ENCODE measurements at places on chromosomes 2 and 18.

- no peak for DNase-seq
Observed at GRCh38 chr2:38981670-38982357, 92.1 kb downstream of the ARHGEF33 start.

DNA sequence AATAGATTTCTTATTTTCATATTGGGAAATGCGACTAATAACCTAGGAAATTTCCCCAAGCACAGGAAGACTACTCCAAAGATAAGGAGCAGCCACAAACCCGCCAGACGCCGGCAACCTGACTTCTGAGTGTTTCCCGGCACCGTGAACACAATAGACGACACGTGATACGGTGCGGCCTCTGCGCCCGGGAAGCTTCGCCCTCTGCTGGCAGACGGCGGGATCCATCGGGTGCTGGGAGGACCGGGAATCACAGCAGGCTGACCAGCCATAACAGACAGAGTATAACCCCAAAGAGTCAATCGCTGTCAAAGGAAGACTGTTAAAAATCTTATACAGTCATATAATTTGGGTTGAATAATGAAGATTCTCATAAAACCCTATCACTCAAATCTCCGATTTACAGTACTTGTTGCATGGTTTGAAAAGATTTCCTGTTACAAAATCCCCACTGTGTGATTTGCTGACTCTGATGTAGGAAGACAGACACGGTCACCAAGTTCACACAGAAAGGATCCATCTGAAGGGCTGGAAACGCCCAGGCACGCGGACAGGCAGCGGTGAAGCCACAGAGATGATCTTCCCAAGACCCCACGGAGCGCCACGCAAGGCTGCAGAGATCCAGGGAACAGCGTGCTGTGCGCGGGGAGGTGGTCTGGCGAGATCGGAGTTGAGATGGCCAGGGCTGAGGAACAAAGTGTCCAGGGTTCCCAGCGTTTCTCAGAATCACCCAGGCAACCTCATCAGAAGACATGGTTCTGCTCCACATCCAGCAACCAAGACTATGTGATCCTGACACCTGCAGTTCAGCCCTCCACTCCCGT lies 73.8 kb downstream of the EIPR1 start:
- peak; percentile 64 for DNase-seq

DNA sequence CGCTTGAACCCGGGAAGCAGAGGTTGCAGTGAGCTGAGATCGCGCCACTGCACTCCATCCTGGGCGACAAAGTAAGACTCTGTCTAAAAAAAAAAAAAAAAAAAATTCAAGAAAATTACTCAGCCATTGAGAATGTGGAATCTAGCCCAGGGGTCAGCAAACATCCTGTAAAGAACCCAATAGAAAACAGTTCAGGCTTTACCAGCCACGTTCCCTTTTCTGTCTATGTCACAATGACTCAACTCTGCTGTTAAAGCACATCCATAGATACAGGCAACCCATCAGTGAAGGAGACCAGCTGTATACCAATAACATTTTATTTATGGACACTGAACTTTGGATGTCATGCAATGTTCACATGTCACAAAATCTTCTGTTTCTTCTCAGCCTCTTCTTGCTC lies 435.6 kb upstream of the GYPC start:
- no peak for DNase-seq

- no peak for DNase-seq
Observed at GRCh38 chr2:189409647-189410046, 31.6 kb upstream of the WDR75 start.

- DNase-seq = no peak
Observed at GRCh38 chr2:37585982-37586621, 85.3 kb downstream of the CDC42EP3 start.

GRCh38 chr2:189096769-189097447 lies 82.7 kb downstream of the COL5A2 start:
- peak; percentile 49 for DNase-seq

DNA sequence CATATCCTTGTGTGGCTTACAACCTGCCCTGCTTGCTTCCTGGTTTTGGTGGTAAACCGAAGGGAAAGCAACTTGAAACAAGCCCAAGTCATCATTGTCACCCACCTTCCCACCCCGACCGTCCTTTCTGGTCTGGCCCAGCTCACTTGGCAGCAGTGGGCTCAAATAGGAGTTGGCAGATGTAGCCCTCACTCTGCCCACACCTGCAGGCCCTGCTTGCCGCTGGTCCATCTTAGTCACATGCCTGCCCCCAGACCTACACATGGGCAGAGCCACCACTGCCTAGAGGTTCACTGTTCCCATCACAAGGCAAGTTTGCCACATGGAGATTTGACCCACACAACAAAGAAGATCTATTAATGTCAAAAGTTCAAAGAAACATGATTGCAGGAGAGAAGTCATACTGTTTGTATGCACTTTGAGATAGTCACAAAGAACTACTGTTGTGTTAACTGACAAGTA lies 9.3 kb downstream of the EIPR1 start:
- no peak for DNase-seq

DNA sequence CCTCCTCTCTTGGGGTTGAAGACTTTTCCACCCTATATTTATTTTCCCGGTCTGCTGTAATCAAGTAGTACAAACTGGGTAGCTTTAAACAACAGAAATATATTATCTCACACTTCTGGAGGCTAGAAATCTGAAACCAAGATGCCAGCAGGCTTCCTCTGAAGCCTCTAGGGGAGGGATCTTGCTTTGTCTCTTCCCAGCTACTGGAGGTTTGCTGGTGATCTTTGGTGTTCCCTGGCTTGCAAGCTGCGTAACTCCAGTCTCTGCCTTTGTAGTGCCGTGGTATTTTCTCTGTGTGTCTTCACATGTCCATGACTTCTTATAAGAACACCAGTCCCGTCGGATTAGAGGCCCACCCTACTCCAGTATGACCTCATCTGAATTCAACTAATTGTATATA lies 44.4 kb downstream of the MYO3B start:
- DNase-seq = no peak

Data from NCI-H460 (cell line).